Stimulated activated naive CD8-positive, alpha-beta T cell treated with anti-CD3 and anti-CD28 coated beads, Interleukin-15, amount 100 ng/mL, for 72 hours (primary cell): ENCODE measurements at places on chromosomes 11 and 22.

DNA sequence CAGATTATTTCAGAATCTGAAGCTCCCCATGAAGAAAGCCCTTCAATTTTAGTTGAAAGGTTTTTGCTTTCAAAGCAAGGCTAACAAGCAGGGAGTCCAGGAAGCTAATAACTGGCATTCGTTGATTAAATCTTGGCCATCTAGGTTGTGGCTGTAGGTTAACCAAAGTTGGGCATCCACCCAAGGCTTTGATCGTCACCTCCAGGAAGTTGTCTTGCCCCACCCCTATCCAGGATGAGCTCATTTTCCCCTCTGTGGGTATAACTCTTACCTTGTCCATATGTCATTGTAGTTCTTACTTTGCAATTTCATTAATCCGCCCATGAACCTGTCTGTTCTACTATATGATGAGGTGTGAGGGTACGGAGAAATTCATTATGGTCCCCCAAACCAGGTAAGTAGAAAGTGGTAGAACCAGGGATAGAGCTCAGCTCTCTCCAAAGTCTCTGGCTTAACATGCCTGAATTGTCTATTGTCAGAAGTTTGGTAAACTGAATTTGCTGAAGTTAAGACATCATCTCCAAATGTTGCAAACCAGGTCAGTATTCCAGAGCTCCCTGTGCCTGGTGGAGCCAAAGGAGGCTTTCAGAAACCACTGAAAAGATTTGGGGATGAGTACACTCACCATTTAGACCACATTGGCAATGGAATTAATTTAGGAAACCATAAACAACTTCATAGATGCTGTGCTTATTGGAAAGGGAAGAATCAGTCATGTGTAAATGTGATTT is 97.1 kb downstream of the CD44 start:
- DNase-seq: peak; percentile 77

- DNase-seq: no peak
These were observed 78.1 kb downstream of the GAB2 start for GRCh38 chr11:78339483-78339882.

GRCh38 chr11:17273668-17274282 is 2.8 kb upstream of the NUCB2 start:
- no peak for DNase-seq

GRCh38 chr11:534396-535209 is 773 bp downstream of the HRAS start:
- no peak for DNase-seq

- DNase-seq: peak; percentile 43
These were observed 5.3 kb downstream of the NEAT1 start for GRCh38 chr11:65427691-65428577.

- no peak for DNase-seq
These were observed 985 bp downstream of the OOSP3 start for GRCh38 chr11:59879567-59879966.

- DNase-seq: no peak
These were observed 17.9 kb upstream of the KCNQ1OT1 start for GRCh38 chr11:2717561-2718325.

- no peak for DNase-seq
These were observed 108.3 kb upstream of the PARVA start for GRCh38 chr11:12269104-12269441.

DNA sequence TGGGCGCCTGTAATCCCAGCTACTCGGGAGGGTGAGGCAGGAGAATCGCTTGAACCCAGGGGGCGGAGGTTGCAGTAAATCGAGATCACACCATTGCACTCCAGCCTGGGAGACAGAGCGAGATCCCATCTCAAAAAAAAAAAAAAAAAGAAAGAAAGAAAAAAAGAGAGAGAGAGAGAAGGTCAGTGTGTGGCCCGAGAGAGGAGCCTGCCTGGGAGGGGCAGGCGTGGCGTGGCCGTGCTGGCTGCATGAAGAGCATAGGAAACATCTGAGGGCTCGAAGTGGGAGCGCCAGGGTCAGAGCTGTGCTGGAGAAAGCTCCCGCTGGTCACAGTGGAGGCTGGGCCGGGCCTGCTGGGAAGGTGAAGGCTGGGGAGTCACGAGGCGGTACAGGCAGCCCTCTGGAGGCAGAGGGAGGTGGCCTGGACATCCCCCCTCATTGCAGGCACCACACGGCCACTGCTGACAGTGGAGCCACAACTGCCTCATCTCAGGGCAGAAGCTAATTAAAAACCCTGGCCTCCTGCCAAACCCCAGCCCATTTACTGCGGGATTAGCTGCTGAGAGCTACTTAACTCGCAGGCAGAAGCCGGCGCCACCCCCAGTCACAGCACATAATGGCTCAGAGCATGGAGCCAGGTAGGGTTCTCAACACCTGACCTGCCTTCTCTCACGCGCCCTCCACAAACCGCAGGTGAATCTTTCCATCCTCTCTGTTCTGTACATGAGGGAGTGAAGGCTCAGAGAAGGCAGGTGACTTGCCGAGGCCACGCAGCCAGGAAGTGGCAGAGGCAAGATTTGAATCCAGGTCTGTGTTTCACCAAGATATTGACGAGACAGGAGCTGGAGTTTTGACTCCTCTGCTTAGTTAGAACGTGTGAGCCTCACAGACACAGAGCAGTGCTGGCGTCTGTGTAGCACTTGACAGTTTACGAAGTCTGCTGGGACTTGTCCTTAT is 32.6 kb downstream of the NFAM1 start:
- DNase-seq: no peak

DNA sequence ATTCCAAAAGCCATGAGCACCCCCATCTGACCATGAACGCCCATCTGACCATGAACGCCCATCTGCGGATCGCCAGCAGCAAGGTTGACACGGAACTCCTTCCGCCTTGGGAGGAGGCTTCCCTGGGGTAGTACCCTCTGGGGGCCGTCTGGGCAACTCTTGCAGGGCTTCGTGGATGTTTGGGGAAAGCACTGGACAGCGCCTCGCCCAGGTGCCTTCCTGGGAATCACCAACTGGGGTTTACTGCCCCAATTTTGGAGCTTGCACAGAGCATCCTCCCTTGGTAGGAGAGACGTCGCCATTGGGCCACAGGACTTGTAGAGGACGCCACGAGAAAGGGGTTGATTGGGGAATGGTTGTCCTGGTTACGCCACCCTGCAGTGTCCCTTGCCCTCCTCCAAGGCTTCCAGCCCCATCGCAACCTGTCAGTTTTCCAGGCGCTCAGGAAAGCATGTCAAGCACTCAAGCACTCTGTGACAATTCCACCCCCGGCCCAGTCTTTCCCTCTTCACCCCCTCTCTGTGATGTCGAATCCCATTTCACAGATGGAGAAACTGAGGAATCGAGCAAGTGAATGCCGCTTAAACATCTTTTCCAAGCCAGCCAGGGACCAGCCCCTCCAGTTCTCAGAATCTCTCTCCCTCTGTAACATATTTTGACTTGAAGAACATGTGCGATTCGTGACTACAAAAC is 914 bp upstream of the PRDM11 start:
- no peak for DNase-seq

DNA sequence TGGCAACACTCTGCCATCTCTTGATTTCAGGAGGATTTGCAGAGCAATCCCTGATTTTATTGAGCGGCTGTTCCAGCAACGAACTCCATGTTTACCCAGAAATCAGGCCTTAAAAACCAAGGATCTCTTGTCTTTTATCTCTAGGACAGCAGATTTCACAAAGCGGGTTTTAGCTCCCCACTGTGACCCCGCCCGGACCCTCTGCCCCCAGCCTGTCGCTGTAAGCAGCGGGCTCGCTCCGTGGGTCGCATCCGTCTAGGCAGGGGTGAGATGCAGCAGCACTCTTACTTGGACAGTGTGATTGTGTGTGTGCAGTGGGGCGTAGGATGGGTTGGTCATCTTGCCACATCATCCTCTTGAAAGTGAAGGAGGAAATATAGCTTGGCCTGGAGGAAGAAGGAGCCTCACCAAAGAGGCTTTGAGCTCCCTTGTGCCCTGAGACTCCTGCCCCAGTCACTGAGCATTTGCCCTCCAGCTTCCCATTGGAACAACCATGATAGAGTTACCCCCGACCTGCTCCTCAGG is 189.2 kb upstream of the TBCEL start:
- DNase-seq: no peak

DNA sequence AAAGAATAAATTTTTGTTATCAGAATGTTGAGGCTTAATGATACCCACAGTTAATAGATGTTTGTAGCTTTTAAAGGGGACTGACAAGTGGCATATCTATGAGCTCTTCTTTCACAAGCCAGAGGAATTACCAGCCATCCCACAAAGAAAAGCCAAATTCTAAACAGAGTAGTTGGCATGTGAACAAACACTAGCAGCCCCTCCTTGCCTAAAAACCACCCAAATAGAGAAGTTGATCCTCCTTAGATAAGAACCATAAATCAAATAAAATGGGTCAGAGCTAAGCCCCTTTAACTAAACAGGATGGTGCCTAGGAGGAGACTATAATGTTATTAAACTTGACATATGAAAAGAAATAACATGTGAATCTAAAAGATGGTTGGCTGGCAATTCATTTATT is 11.4 kb downstream of the LPXN start:
- DNase-seq: no peak

GRCh38 chr11:131792243-131792642 is 421.8 kb downstream of the NTM start:
- no peak for DNase-seq

- no peak for DNase-seq
These were observed 63.2 kb downstream of the ALX4 start for GRCh38 chr11:44246726-44247125.

DNA sequence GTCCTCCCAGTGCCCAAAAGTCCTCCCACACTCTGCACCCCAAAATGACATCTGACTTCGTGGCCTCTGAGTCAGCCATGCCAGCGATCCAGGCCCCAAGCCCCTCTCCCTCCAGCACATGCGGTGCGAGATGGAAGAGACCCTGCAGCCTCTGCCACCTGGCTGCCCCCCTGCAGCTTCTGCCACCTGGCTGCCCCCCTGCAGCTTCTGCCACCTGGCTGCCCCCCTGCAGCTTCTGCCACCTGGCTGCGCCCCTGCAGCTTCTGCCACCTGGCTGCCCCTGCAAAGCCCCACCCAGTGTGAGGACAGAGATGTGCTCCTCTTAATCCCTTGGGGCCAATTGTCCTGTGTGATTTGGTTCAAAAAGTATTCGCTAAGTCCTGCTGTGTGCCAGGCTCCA is 68.0 kb downstream of the WNT7B start:
- DNase-seq: no peak

- no peak for DNase-seq
These were observed 79.0 kb downstream of the BUD13 start for GRCh38 chr11:116693593-116694348.

GRCh38 chr11:720017-720641 is 14.1 kb downstream of the EPS8L2 start:
- no peak for DNase-seq

GRCh38 chr11:110908401-110909105 is 196.3 kb upstream of the ARHGAP20 start:
- no peak for DNase-seq

GRCh38 chr22:35717572-35717971 is at the start of gene APOL5:
Gene APOL5 (plus strand): TSS chr22:35717872. CDS start chr22:35717872, 0 bp downstream.
- DNase-seq: no peak

GRCh38 chr11:10750838-10751580 is at the start of gene CTR9:
Gene CTR9 (plus strand): TSS chr11:10751246. CDS start chr11:10751413, 167 bp downstream.
- peak; percentile 95 for DNase-seq

DNA sequence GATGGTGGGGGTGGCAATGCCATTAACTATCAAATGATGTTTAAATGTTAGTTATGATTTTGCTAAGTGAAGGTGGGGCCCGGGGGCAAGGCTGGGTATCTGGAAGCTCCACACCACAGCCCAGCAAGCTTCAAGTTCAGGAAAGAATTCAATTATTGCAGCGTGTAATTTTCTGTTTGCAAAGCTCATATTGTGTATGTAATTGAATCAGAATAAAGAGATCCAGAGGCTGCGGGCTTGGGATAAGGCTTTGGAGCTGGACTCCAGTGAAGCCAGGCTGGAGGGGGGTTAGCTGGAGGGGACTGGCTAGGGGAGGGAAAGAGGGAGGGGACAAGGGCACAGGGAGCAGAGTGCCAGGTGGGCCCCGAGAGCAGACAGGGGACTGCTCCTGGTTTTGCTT is 557.1 kb upstream of the CADM1 start:
- no peak for DNase-seq

- no peak for DNase-seq
These were observed 70.1 kb upstream of the PHOX2A start for GRCh38 chr11:72313912-72314598.

GRCh38 chr22:26968859-26969523 is 311.6 kb downstream of the MIAT start:
- no peak for DNase-seq

GRCh38 chr11:115428306-115428705 is 75.9 kb downstream of the CADM1 start:
- DNase-seq: no peak

- DNase-seq: no peak
These were observed 441.2 kb downstream of the LRRC4C start for GRCh38 chr11:41018224-41018623.

DNA sequence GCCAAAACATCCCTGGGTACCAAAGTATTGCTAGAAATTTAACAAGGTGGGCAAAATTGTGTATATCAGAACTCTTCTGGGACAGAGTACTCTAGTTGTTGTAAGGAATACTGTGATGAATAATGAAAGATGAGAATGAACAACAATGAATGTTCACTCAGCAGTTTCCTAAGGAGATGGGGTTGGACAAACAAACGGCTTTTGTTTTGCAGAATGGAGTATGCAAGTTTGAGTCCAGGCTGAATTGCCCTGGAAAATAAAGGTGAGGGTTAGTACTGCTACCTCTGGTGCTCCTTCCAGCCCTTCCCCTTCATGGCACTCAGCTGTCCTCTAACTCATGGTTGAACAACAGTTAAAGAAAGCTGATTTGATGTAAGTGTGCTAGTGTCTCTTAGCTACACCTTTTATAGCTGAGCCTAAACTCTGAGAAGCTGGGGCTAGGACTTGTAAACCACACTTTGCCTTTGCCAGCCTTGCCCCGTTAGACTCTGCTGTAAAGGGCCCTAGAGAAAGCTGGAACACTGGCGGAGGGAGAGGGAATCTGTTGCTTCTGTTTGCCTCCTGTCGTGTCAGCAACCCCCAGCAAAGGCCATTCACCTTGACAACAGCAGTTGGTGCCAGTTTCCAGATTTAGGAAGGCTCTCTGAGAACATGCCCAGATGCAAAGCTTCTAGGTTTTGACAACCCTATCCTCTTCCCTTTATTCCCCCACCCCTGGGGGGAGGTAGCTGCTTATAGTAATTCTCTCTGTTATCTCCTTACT is 41.2 kb upstream of the POLD3 start:
- DNase-seq: no peak

DNA sequence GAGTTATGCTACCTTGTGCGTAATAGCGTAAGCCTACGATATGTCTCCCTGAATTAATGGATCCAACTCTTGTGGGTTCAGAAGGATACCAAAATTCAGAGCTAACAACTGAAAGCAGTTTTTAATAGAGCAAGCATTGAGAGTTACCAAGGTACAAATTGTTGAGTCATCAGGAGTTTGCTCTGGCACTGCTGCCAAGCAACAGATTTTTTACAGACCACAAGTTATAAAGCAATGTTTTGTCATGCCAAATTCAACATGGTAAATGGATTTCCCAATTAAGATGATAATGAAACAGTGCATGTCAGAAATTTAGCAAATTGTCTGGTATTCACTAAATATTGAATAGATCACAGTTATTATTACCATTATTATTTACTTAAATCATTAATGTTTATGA is 295.6 kb downstream of the NELL1 start:
- no peak for DNase-seq

GRCh38 chr22:23279781-23280180 is 99.5 kb downstream of the BCR start:
- DNase-seq: no peak

- DNase-seq: no peak
These were observed 853 bp downstream of the HTATIP2 start for GRCh38 chr11:20364341-20364792.
